ENCODE measurements at places on chromosomes 5 and 9. TPM values are rescaled to one million over a fixed set of nuclear protein-coding genes. Genes with fewer than 3 reads are reported as not detected.

The BNC2 gene
- polyA plus RNA-seq, result not detected

The SHLD3 gene
- 5.1 TPM for polyA plus RNA-seq

The TAF11L5 gene
- not detected for polyA plus RNA-seq

The GAPVD1 gene
- 33.7 TPM for polyA plus RNA-seq

The ADGRV1 gene
- not detected for polyA plus RNA-seq

The TRIM7 gene
- polyA plus RNA-seq, result 0.71 TPM

The DMRTA1 gene
- not detected for polyA plus RNA-seq

The MEGF10 gene
- not detected for polyA plus RNA-seq

The NFIB gene
- polyA plus RNA-seq, result not detected

The PLPP6 gene
- 2.2 TPM for polyA plus RNA-seq

The CBY3 gene
- 0.64 TPM for polyA plus RNA-seq

The CCDC180 gene
- polyA plus RNA-seq, result not detected
